Activated CD4-positive, alpha-beta T cell treated with anti-CD3 and anti-CD28 coated beads, Interleukin-2, amount 50 U/mL, for 16 hours (primary cell): ENCODE measurements at places on chromosomes 3 and 15.

- no peak for DNase-seq
These were observed 36.1 kb upstream of the PFN2 start for GRCh38 chr3:150006794-150007193.

DNA sequence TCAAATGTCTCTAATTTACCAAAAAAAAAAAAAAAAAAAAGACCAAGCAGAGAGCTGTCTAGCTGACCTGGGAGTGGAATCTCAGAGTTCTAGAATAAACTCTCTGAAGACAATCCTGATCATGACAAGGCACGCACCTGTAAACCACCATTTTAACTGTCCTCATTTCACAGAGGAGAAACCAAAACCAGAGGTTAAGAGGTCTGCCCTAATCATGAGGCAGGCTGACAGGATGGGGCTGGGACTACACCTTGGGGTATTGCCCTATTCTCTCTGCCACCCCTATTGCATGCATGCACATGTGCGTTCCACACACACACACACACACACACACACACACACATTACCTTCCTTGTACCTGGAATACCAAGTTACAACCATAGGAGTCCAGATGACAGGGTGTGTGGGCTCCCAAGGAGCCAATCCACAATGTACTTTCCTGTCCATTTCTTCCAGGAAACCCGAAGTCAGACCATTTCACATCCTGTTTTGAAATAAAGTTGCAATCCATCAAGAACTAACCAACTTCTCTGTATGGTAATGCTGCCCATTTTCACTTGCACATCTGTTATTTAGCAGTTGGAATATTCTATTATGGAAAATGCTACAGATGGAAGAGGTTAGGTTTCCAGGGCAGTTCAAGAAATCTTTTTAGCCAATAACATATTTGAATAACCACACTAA lies 34.6 kb downstream of the HSPBAP1 start:
- DNase-seq: no peak

- DNase-seq: no peak
These were observed 68.4 kb downstream of the MGLL start for GRCh38 chr3:127753898-127754410.

GRCh38 chr3:32003380-32003779 lies 21.8 kb downstream of the ZNF860 start:
- DNase-seq: no peak

- no peak for DNase-seq
These were observed 703.1 kb upstream of the CFAP20DC start for GRCh38 chr3:59752925-59753324.

- no peak for DNase-seq
These were observed 7.8 kb downstream of the SLC28A2 start for GRCh38 chr15:45259796-45260195.

DNA sequence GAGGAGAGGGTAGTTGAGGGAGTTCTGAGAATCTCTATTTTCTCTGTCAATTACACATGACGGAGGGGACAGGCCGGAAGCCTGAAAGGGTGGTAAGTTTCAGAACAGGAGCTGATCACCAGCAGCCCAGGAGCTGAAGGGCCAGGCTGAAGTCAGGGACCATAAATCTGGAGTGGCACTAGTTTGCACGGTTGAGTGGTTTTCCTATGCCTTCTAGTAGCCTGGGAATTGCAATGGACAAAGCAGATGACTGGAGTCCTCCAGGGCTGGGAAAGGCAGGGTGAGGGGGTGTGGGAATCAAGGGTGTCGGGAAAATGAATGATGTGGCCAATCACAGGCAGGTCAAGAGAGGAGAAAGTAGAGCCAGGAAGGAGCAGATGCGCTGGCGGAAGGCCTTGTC lies 72.5 kb downstream of the MAGEF1 start:
- DNase-seq: no peak

- DNase-seq: no peak
These were observed 33.7 kb upstream of the TMC3 start for GRCh38 chr15:81407718-81408117.

DNA sequence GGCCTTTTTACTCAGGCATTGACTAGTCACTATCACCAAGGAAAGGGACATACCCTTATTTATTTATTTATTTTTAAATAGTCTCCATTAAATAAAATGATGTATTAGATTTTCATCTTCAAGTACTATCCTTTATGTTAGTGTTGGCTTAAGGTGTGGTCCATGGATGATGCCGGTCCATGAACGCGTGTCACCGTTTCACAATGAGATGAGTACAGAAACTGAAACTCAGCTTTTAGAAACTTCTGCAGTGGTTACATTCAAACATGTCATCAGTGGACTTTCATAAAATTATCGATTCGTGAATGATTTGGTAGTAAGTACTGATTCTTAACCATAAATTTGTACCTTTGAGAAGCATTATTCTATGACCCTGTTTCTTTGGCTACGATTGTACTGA lies 166.6 kb downstream of the SATB1 start:
- no peak for DNase-seq

DNA sequence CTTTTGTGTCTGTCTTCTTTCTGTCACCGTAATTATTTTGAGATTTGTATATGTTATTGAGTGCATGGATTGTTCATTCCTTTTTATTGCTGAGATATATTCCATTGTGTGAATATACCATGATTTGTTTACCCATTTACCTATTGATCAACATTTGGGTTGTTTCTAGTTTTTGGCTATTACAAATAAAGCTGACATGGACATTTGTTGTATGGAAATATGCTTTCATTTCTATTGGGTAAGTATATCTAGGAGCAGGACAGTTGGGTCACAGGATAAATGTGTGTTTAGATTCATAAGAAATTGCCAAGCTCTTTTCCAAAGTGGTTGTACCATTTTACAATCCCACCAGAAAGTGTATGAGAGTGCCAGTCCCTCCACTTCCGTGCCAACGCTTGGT lies 51.2 kb downstream of the PFN2 start:
- no peak for DNase-seq

GRCh38 chr3:40680685-40681657 lies 156.2 kb downstream of the ZNF621 start:
- DNase-seq: no peak

GRCh38 chr3:97952872-97953271 lies 19.4 kb downstream of the RIOX2 start:
- DNase-seq: no peak

GRCh38 chr3:40191850-40192448 lies 117.6 kb upstream of the EIF1B start:
- DNase-seq: peak; percentile 56

- DNase-seq: no peak
These were observed 3.6 kb downstream of the PLA2G4D start for GRCh38 chr15:42090781-42091180.

- DNase-seq: no peak
These were observed 52.8 kb downstream of the PLXNA1 start for GRCh38 chr3:127035677-127036076.

GRCh38 chr3:23709987-23710386 lies 95.8 kb upstream of the UBE2E1 start:
- DNase-seq: no peak

GRCh38 chr3:10534066-10534465 lies 28.7 kb upstream of the ATP2B2 start:
- DNase-seq: no peak

- no peak for DNase-seq
These were observed 133.7 kb downstream of the VGLL4 start for GRCh38 chr3:11510001-11510340.

- DNase-seq: no peak
These were observed 160.8 kb downstream of the FBLN2 start for GRCh38 chr3:13709706-13710105.

DNA sequence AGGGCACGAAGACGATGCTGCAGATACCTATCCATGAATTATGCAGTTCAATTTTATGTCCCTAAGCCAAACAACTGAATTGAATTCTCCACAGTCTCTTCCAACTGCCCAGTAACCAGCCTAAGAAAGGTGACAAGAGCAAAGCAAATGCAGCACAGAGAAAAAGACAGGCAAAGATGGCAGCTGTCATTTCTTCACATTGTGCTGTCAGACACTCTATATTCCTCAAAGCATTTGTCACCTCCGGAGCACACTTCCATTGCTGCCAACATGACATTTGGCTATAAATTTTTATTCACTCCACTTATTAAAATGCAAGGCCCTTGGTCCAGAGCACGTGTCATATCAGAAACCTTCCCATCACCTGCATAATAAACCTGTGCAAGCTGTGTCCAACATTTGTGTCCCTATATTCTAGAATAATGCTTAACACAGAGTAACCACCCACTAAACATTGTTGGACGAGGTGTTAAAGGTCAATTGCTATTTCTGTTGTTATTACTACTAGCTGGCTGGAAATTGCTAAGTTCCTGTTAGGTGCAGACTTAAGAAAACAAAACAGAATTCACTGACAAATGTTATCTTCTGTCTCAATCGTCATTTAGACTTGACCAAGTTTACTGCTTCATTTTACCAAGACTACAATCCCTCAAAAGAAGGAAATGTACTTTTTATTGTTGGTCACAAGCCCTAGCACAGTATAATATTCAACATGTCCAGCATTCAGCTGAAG lies 89.7 kb downstream of the MAGI1 start:
- no peak for DNase-seq
